ENCODE measurements at places on chromosomes 2 and 18.

DNA sequence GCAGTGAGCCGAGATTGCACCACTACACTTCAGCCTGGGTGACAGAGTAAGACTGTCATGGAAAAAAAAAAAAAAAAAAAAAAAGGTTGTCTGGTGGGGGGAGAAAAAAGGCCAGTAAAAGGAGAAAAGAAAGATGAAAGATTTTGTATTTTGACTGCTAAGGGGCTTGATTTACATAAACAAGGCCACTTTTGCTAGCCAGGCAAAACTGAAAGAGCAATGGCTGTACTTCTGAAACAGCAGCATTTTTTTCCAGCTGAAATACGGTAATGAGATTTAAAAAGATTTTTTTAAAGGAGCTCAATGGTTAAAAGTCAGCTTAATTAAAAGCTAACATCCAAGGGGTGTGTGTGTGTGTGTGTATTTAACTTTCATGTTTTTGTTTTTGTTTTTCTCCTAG, 11.3 kb upstream of the OXER1 start:
- DNase-seq: no peak

GRCh38 chr18:3032721-3033120, 19.8 kb upstream of the LPIN2 start:
- no peak for DNase-seq

- DNase-seq: no peak
Observed at GRCh38 chr18:51953521-51953920, 386.5 kb upstream of the DCC start.

DNA sequence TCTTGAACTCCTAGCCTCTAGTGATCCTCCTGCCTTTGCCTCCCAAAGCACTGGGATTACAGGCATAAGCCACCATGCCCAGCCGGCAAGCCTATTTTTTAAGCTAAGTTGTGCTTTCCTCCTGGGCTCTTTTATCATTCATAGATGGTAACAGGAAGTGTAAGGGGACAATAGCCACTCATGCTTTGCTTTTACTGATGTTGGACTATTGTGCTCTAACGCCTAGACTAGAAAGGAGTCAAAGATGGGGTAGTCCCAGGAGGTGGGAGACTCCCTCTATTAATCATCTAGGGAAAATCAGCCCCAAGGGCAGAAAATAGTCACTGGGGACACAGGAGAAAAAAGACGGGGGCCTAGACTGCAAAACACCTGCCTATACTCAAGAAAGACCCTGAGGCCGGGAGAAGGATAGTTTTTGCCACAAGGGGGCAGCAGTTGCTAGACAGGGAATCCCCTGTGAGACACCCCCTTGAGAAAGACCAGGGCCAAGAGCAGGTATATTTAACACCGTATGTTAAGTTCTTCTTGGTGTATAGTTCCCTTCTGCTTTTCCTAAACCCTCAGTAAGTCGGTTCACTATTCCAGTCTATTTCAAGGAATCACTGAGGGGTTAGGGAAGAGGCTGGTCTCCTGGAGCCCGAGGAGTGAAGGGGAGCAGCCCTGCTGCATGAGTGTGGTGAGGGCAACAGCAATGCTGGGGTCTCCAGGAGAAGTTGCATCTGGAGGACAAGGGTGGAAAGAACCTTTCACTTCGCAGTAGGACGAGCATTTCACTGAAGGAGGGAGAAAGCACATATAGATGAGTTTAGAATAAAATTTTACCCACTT, 2.1 kb upstream of the CXCR1 start:
- peak; percentile 33 for DNase-seq

DNA sequence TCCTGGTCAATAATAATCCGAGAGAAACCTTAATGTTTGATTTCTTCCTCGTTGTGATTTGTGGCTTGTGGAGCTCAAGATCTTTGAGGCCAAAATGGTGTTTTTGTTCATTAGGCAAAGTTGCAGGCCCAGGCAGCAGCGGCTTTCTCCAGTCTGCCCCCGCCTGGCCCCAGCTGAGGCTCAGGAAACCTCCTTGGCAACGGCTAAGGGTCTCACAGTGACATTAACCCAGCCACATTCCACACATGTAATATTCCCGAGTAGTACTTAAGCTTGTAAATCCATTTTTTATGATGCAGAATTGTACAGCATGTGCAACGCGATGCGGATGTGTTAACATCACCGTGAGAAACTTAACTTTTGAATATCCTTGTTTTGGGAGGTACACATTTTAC, 200.1 kb downstream of the BCL11A start:
- no peak for DNase-seq

Measured in fibroblast of mammary gland (primary cell).